ENCODE measurements at places on chromosomes 6 and 20.

DNA sequence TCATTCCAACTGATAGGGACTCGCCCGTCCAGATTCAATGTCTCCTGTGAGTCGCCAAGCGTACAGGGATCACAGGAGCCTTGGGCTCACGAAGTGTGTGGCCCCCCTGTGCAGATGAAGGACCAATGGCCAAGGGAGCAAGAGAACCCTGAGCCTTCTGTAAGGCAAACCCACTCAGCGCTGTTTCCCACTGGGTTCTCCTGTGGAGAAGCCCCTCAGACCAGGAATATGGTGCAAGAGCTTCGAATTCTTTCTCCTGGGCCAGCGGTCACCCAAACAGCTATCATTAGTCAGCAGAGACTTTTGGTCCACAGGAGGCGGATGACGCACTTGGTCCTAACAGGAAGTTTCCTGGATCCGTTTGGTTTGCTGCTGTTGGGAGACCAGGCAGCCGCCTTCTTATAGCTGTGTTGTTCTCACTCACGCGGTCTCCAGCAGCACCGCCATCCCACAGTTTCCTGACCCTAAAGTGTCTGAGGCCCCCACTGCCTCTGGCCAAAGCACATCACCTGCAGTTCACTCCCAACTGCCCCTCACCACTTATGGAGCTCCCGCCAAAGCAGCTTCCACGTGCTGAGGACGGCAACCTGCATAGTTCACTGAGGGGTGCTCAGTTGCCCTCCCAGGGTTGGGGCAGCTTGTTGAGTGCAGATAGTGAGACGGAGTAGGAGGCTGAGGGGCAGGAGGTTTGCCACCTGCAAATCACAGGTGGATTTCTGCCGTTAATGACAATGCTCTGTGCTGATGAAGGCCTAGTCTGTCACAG lies 268.6 kb downstream of the ERMARD start:
- DNase-seq: no peak

GRCh38 chr20:44112889-44113617 lies 73.9 kb downstream of the JPH2 start:
- no peak for DNase-seq

- DNase-seq: peak; percentile 50
Observed at GRCh38 chr6:44073612-44074438, 53.4 kb downstream of the MRPL14 start.

DNA sequence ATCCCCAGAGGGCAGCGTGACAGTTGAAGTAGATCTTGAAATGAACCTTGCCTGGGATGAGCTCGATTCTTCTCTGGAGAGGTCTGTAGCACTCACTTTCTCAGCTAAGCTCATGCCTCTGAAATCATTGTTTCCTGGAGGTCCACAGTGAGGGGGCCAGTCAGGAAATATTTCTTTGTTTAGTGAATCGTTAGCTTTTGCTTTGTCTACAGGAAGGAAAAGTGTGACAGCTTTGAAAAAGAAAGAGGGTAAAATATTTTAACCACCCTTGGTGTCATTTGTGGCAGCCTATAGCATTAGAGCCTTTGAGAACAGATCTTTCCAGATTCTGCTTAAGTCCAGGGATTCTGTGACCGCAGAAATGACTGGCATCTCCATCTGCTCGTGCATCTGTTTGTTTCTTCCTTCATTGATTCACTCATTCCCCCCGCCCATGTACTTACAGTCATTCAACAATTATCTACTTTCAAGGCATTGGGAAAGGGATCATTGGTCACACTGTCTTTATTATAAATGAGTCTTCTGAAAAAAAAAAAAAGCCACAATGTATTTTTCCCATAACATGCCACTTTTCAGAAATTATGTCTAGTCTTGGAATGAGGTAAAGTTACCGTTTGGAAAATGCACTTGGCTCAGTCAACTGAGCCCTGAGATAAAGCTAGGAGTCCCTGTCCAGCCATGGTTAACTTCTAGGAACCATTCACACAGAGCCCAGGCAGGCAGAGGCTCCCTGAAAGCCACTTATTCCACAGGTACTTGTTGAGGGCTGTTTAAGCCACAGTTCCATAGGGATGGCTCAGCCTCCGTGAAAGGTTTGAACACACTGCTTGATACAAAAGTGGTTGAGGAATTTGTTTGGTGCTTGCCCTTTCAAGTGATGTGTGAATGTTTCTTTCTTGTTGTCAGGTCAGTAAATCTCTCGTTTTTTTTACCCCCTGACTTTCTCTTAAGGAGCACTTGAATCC lies 86.0 kb downstream of the TIAM2 start:
- DNase-seq: no peak

GRCh38 chr6:151359486-151359885 lies 31.9 kb downstream of the ZBTB2 start:
- DNase-seq: no peak

- no peak for DNase-seq
Observed at GRCh38 chr6:48744948-48745347, 634.0 kb upstream of the PTCHD4 start.

- no peak for DNase-seq
Observed at GRCh38 chr6:11727998-11728961, 50.3 kb downstream of the ADTRP start.

- no peak for DNase-seq
Observed at GRCh38 chr6:118589186-118589585, 41.1 kb downstream of the PLN start.

DNA sequence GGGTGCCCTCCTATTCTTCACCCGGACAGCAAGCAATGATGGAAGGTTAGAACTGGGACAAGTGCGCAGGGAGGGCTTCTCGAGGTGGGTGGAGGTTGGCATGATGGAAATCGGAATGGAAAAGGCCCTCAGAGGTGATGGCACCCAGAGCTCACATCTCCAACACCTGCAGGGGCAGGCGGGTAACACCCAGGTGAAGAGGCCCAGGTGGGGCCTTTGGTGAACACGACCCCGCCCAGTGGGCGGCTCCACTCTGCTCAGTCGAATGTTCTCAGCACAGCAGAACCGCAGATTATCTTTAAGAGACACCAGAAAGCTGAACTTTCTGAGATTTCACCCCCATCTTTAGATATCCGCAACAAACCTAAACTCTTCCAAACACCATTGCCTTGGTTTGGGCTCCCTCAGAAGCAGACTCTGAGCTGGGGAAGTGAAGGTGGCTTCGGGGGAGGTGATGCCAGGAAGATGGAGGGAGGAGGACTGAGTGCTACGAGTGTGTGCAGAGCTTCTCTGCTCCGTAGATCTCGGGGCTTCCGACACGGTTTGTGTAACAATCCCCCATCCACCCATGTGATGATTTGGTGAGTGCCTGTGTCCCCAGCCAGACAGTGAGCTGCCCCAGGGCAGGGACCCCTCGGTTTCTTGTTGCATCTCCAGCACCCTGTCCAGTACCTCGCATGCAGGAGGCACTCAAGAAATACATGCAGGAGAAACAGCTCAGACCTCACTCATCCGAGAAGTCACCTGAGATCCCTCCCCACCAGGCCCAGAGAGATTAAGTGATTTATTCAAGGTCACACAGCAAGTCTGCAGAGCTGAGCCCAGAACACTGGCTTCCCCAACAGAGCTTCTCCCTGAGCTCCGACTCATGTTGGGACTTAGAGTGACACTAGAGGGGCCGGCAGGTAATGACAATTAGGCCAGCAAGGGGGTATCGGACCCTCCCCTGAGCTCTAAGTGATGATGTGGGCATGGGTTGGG lies 45.4 kb downstream of the BPIFB1 start:
- no peak for DNase-seq

DNA sequence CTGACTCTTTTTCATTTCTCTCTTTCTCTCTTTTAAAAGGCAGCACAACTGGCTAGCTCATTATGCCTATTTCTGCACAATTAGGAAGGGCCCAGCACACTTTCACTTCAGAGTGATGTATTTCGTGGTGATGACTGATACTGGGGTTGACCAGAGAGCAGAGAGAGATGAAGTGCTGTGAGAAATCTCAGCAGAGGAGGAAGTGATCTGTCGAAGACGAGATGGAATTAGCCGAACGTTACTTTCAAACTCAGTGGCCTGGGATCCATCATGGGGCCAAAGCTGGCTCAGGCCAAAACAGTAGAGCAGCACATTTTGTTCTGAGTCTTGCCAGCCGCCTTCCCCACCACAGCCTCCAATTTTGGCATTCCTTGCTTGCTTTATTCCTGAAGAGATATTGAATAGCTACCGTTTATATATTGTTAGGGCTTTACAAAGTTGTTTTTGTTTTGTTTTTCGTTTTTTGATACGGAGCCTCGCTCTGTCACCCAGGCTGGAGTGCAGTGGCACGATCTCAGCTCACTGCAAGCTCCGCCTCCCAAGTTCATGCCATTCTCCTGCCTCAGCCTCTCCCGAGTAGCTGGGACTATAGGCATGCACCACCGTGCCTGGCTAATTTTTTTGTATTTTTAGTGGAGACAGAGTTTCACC lies 213.2 kb upstream of the ECI2 start:
- DNase-seq: no peak

GRCh38 chr20:47174456-47175243 lies 181.8 kb downstream of the ZMYND8 start:
- no peak for DNase-seq

DNA sequence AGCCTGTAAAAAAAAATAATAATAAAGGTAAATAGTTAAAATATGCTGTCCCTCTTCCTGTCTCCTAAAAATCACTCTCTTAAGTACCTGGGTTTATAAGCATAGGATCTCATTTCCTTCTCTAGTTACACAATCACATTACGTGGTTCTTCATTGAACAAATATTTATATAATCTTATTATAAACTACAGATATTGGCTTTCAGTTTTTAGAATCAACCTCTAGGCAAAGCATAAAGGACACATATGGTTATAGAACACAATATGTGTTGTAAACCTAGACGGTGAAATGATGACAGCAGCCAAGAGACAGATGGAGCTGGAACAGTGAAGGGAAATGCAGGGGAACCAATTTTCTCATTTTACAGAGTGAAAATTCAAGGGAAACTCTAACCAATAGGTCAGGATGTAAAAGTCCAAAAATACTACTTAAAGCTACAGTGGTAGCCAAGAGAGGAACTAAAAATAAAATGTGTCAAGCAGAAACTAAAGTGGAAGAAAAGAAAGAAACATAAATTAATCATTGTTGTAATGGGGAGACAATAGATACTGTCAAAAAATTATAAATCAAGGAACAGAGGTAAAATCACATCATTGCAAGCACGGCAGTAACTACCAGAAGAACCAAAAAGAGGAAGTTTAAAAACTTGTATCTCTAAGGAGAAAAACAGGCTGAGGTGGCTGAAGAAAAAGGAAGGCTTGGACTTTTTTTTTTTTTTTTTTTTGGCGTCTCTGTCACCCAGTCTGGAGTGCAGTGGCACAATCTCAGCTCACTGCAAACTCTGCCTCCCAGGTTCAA lies 82.8 kb upstream of the CDYL start:
- no peak for DNase-seq

DNA sequence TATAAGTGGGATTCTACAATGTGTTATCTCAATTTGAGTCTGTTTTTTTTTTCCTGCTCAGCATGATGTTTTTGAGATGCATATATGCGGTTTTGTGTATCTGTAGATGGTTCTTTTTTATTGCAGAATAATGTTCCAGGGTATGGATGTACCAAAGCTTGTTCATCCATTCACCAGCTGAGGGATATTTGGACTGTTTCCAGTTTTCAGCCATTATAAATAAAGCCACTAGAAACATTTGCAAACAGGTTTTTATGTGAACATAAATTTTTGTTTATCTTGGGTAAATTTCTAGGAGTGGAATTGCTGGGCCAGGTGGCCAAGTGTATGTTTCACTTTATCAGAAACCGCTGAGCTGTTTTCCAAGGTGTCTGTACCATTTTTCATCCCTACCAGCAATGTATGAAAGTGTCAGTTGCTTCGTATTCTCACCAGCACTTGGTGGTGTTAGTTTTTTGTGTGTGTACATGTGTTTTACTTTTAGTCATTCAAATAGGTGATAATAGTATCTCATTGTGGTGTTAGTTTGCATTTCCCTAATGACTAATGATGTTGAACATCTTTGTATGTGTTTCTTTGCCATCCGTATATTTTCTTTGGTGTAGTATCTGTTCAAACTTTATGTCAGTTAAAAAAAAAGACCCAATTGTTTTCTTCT lies 124.2 kb downstream of the CEBPB start:
- DNase-seq: no peak

DNA sequence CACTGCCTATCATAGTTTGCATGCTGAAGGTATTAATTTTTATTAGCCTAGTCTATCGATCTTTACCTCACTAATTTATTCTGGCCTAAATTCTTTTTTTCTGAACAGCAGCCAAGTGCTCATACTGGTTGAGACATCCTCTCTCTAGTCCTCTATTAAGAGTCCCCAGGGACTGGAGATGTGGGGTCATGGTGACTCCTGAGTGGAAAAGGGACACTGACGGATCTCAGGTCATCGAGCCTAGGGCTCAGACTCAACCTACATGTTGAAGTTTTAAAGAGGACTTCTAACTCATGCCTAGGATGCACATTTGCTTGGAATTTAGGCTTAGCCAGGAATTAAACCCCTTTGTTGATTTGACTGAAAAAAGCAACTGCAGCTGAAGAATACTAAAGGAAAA lies 378.1 kb downstream of the BTBD9 start:
- no peak for DNase-seq

GRCh38 chr20:46772901-46773300 lies 63.5 kb downstream of the SLC2A10 start:
- no peak for DNase-seq

DNA sequence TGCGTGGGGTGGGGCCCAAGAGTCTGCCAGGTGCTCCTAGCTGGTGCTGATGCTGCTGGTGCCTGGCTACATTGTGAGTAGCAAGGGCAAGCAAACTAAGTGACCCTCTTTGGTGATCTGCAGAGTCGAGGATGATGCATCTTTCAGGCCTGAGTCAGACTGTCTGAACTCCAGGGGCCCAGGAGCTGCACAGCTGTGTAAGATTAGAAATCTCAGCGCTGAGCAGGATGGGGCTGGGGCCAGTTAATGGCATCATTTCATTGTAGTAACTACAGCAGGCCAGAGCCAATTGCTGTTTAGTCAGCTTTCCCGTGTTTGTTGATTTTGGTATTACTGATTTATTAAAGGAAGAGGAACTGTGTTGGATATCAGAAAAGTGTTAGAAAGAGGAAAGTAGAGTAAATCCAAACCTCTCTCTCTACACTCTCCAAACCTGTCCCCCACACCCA lies 365.2 kb downstream of the PAX1 start:
- no peak for DNase-seq

- no peak for DNase-seq
Observed at GRCh38 chr20:29878281-29878741, 1379.2 kb upstream of the DEFB115 start.

DNA sequence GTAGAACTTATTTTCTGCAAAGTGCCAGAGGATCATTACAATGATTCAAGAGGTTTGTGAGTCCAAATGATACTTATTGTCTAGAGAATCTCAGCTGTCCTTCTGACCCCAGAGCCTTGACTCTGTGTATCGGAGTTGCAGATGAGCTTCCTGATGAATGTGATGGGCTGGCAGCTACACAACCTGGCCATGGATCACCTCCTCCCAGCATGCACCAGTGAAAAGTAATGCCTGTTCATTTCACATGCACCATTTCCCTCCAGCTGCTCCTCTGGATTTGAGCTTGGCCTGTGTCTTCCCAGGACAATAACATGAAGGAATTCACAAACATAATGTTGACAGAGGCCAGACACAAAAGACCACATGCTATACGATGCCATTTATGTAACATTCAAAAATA lies 30.0 kb downstream of the SNHG17 start:
- no peak for DNase-seq

- no peak for DNase-seq
Observed at GRCh38 chr6:72941751-72942150, 283.5 kb downstream of the KHDC1L start.

Measured in D721Med (cell line).